Stimulated activated CD8-positive, alpha-beta memory T cell treated with anti-CD3 and anti-CD28 coated beads, Interleukin-2, amount 100 ng/mL, for 1 hour (primary cell): ENCODE measurements at places on chromosomes 6 and 20.

- DNase-seq: no peak
These were observed 13.1 kb upstream of the TRIB3 start for GRCh38 chr20:367486-367887.

GRCh38 chr20:47453167-47453782, 48.4 kb upstream of the NCOA3 start:
- DNase-seq: no peak

DNA sequence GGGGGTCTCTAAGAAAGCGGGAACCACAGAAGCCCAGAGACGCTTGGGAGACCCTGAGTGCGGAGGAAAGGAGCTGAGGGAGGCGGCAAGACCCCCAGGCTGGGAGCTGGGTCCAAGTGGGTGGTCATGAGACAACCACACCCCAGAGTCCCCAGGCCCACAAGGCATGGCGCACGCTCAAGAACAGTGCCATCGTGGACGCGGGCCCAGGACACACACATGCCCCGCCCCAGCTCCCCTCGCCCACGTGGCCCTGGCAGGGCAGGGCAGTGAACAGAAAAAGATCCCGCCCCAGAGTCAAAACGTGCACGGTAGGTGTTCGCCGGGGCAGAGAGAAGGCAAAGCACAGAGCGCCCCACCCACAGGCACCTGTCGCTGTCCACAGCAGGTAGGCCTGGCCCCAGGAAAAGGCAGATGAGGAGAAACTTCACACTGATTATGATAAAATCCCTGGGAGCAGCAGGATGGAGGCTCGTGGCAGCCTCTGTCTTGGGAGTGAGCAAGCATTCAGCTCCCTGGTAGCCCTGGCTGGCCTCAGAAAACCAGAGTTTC, 50.0 kb downstream of the BPIFB1 start:
- no peak for DNase-seq

DNA sequence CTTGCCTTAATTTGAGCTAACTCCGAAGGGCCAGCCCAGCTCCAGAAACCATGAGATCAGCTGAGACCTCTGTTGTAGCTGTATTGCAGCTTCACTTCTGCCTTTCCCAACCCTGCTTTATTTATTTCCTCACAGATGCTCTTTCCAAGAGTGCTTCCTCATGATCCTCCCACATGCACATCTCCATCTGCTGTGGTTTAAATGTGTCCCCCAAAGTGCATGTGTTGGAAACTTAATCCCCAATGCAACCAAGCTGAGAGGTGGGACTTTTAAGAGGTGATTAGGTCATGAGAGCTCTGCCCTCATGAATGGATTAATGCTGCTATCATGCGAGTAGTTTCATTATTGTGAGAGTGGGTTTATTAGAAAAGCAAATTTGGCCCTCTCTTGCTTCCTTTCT, 164.4 kb upstream of the TAB2 start:
- DNase-seq: no peak

GRCh38 chr6:43060034-43060754, 763 bp downstream of the KLC4 start:
- no peak for DNase-seq

- DNase-seq: no peak
These were observed 53.4 kb downstream of the SLX4IP start for GRCh38 chr20:10488534-10488933.

- no peak for DNase-seq
These were observed 110.6 kb downstream of the PLEKHG1 start for GRCh38 chr6:150710236-150710635.

- DNase-seq: no peak
These were observed 34.7 kb upstream of the SYNCRIP start for GRCh38 chr6:85677234-85677956.

GRCh38 chr6:70045413-70045812, 179.1 kb downstream of the COL19A1 start:
- DNase-seq: no peak

DNA sequence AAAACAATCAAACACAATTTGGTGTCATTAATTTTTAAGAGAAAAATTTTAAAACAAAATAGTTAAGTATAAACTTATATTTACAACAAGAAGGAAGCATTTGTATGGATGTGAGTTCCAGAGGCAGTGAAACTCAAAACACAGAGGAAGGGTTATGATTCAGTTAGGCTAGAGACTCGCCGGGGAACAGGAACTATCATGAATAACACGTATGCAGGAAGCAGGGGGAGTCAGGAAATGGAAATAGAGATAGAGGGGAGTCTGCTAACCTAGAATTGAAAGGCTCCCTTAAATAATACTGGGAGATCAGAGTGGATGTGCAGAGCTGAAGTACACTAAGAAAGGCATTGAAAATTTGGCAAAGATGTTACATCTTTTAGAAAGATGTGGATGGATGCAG, 14.2 kb upstream of the HLA-DRB1 start:
- DNase-seq: no peak

- no peak for DNase-seq
These were observed 6.0 kb downstream of the ARFGAP1 start for GRCh38 chr20:63278661-63279060.

DNA sequence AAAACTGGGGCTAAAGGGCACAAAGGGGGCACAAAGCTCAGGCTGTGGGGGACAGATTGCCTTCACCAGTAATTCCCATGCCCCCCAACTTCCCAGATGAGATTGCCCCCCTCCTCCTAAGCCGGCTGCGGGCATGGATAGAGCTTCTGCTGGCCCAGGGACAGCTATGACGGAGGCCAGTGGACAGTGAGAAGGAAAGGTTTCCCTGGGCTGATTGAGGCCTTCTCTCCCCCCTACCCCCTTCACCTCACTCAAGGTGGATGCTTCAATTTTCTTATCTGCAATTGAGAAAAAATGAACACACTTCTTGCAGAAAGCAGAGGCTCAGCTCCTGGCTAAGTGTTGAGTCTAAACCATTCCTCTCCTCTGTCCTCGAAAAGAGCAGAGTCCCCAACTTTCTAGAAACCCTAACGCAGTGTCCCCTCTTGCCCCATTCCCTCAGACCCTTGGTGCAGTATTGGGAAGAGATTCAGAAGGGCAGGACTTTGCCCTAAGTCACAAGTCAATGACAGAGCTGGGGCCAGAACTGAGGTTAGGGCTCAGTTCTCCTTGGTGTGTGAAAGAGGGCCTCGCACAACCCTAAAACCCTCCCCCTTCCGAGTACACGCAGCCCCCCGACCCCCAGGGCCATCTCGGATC, 808 bp downstream of the SDC4 start:
- no peak for DNase-seq

DNA sequence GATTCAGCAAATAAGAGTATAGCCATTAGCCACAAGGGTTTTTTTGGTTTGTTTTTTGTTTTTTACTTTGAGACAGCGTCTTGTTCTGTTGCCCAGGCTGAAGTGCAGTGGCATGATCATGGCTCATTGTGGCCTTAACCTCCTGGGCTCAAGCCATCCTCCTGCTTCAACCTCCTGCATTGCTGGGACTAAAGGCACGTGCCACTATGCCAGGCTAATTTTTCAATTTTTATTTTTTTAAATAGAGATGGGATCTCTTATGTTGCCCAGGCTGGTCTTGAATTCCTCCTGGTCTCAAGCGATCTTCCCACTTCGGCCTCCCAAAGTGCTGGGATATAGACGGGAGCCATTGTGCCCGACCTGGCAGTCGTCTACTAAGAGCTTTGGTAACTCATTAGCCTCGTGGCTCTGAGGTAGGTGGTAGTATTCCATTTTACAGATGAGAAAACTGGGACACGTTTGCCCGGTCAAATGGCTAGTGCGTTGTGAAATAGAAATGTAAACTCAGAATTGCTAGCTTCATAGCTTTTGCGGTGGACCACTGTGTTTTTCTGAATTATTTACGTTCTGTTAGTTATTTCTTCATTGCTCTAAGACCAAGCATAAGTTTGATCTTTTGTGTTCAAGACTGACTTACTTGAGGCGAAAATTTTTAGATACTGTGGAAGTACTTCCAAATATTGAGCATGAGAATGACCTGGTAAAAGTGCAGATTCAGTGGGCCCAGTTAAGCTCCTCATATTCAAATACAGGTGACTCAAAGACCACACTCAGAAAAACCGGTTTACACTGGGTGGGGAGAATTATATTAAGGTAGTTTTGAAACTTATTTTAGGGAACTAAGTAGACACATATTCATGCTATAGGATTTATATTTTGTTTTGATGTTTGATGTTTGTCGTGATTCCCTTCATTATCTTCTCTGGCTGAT, 2.1 kb downstream of the PANK2 start:
- no peak for DNase-seq

GRCh38 chr6:5751525-5752390, 255.0 kb downstream of the NRN1 start:
- DNase-seq: no peak

DNA sequence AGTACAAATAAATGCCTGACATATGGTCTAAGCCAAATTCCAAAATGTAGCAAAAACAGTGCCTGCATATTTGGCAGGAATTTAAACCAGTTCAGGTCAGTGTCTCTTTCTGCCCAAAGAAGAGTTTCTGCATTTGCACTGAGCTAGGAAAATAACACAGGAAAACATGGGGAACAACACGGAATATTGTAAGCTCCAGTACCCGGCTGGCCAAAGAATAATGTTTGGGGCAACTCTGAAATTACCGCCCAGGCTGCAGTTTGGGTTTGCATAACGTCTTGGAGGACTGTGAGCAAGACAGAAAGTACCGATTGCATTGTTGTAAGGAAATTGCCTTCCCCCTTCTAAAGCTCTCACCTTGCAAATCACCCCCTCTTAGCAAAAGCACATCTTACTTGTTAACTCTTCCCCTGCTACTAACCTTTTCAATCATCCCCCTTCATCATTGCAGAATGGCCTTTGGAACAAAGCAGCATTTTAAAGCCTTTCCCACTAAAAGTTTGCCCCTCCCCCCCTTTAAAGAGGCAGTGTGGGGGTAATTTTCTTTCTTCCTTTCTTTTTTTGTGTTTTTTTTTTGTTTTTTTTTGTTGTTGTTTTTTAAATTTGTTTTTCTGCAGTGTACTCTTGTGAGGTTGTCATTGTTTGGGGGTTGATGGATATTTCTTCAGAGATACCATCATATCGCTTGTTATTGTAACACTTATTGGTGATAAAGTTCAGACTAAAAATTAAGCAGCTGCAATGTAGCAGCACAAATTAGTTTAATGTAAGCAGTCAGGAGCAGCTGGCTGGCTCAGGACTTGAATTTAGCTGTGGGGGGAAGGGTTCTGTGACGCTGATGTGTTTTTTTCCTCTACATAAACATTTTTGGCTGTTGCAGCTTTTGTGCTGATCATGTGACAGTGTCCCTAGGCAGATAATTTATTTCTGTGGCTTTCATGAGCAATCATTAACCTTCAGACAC, 100.0 kb upstream of the CITED2 start:
- no peak for DNase-seq

- no peak for DNase-seq
These were observed 171.2 kb downstream of the JARID2 start for GRCh38 chr6:15416932-15417509.

- no peak for DNase-seq
These were observed 116.6 kb upstream of the RPS6KA2 start for GRCh38 chr6:166743406-166744222.

- no peak for DNase-seq
These were observed 28.8 kb downstream of the RIOK1 start for GRCh38 chr6:7418238-7418905.

DNA sequence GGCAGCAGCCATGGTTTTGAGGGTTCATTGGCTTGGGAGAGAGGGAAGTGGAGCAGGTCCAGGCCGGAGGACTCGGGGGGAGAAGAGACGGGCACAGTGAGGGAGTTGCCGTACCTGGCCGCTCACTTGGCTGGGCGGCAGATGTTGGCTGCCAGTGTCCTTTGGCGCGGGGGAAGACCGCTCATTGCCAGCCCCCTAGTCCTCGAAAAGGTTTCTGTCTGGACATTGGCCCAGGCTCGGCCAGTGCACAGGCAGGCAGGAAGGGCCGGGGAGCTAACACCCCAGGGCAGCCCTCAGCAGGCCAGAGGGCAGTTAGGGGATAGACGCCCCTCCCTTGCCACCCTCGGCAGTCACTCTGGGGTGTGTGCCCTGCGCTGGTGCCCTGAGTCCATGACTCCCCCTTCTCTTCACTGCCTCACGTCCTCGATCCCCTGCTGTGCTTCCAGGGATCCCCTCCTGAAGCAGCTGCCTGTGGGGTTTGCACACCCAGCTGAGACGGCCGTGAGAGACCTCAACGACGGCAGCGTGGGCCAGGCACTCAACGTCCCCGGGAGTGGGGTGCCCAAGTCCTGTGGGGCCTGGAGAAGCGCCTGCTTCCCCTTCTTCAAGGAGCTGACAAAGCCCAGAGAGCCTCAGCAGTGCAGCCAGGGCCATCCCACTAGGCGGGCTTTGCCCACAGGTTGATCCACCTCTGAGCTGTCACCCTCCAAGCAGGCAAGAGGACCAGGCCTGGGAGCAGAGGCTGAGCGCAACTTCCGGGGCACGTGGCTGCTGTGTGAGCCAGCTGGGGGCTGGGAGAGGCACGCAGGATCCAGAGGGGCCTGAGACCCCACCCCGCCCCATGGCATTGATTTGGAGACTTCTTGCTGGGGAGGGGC, 20.4 kb downstream of the RBM38 start:
- no peak for DNase-seq

DNA sequence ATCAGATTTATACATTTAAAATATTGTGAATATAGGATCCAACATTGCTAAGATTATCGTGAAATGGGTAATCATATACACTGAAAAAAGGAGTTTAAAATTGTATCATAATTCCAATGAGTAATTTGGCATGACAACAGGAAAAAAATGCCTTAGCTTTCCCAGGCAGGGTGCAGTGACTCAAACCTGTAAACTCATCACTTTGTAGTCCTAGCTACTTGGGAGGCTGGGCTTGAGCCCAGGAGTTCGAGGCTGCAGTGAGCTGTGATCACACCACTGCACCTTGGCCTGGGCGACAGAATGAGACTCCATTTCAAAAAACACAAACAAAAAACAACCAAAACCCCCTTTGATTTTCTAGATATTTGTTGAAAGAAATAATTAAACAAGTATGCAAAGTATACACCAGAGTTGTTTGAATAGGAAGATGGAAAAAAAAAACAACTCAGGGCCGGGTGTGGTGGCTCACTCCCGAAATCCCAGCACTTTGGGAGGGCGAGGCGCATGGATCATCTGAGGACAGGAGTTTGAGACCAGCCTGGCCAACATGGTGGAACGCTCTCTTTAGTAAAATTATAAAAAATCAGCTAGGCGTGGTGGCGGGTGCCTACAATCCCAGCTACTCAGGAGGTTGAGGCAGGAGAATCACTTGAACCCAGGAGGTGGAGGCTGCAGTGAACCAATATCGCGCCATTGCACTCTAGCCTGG, 98.7 kb downstream of the TRERF1 start:
- DNase-seq: no peak
